ENCODE measurements at places on chromosomes 1 and 21.

- no peak for DNase-seq
Measured at GRCh38 chr1:37825506-37825905, 17.5 kb upstream of the YRDC start.

DNA sequence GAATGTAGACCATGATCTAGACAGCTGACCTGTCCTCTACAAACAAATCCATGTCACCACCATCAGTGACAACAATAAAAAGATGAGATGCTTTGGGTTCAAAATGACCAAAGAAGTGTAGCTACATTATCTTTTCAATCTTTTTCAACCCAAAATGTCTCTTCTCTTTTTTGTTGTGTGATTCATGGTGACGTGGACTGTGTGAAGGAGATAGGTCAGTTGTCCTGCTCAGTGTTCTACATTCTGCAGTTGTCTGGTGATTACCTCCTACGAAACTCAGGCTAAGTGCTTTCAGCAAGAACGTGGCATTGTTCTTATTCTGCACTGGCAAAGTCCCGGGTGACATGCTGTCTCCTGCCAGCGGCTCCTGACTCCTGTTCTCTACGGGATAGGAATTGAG is 73.1 kb downstream of the PRKAB2 start:
- no peak for DNase-seq

DNA sequence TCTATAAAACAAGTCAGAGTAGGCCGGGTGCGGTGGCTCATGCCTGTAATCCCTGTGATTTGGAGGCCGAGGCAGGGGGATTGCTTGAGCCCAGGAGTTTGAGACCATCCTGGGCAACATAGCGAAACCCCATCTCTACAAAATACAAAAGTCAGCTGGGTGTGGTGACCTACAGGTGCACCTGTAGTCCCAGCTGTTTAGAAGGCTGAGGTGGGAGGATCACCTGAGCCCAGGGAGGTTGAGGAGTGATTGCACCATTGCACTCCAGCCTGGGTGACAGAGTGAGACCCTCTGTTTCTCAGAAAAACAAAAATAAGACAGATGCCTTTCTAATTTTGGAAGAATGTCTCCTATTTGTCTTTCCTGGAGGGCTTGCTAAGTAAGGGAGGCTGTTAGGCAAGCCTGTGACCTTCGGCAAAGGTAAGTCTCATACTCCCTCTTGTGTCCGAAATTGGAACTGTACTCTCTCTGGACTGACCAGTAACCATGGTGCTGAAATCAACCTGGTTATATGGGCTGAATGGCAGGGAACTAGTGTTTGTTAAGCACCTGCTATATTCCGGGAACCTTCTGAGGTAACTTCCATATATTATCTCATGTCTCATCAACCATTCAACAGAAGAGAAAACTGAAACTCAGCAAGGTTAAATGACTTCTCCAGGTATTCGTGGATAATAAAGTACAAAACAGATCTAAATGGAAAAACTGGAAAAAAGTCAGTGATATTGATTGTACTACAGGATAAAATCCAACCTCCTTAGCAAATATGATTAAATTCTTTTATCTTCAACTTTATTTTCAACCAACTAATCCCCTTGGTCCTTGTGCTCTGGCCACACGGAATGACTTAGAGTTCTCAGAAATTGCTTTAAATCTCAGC is 11.8 kb upstream of the RAB3B start:
- DNase-seq: peak; percentile 90

DNA sequence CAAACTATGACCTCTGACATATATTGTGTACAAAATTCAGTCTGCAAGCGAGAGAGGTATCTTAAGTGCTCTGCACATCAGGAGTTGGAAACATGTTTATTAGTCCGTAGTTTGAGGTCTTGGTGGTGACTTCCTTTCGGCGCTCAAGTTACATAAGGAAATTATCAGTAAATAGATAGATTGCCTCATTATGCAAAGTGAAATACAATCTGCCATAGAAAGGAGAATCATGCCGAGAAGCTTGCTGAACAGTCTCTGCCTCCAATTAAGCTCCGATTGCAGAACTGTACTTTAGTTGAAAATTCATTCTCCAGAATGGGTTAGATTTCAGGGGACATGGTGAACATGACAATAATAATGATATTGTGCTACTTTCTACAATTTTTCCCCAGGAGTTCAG is 271.8 kb downstream of the BRINP2 start:
- DNase-seq: no peak

GRCh38 chr1:180268556-180269075 is 38.6 kb downstream of the LHX4 start:
- DNase-seq: no peak

Measured in ACHN (cell line).